NCI-H345 (cell line): ENCODE measurements at places on chromosomes 3 and 15.
A peak's percentile ranks its signal among the peaks of the same experiment; 100 is the strongest.

DNA sequence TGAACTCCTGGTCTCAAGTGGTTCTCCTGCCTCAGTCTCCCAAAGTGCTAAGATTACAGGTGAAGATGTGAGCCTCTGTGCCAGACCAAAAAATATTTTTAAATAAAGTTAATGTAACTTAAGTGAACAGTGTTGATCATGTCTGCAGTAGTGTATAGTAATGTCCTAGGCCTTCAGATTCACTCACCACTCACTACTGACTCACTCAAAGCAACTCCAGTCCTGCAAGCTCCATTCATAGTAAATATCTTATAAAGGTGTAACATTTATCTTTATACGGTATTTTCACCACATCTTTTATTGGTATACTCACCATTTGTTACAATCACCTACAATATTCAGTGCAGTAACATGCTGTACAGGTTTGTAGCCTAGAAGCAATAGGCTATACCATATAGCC lies 264.2 kb downstream of the ULK4 start:
- no peak for DNase-seq

DNA sequence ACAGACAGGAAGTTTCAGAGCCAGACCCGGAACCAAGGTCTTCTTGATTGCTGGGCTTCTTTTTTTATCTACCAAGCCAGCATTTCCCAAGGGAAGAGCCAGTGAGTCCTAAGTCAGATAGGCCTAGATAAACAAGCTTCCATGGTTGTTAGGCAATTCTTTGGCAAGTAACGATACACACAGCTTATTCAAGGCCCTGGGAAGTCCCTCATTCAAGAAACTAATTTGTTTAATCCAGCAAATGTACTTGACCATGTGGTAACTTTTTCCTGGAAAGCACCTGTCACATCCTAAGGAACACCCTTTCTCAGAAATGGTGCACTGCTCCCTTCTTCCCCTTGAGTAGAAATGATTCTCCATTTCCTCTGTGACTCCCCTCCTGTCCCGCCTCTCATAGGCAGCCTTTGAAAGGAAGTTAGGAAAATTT lies 209.9 kb downstream of the ITPR1 start:
- no peak for DNase-seq

DNA sequence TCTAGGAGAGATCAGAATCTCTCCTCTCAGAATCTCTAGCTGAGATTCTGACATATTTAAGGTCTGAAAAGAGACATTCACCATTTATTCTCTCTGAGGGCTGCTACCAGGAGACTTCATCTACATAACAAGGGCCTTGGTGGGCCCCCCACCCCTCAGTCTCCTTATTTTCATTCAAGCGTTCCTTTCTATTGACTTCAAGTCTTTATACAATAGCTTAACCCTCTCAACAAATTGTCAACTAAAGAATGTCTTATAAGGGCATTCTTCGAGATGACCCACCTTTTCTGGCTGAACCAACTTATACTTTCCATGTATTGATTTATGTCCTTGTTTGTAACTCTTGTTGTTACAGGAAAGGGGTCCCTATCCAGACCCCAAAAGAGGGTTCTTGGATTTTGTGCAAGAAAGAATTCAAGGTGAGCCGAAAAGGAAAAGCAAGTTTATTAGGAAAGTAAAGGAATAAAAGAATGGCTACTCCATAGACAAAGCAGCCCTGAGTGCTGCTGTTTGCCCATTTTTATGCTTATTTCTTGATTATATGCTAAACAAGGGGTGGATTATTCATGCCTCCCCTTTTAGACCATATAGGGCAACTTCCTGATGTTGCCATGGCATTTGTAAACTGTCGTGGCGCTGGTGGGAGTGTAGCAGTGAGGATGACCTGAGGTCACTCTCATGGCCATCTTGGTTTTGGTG lies 209.5 kb upstream of the ALCAM start:
- DNase-seq: no peak

GRCh38 chr3:172051957-172052354 lies 12.6 kb downstream of the FNDC3B start:
- DNase-seq: no peak

DNA sequence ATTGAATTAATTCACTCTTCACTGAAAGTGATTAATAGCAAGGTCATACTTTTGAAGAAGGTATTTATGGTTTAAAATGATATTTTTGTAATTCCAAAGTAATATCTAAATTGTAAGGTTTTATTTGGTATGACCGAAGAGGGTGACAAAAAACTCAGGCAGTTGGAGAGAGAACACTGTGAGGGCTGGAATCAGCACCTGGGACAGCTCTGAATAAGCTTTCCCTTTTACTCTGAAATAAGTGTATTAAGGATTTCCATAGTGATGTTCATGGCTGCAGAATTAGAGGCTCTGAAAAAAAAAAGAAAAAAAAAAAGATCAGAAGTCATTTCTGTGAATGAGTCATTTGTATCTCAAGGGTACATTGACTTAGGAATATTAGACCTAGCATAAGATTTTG lies 299.5 kb downstream of the IL5RA start:
- DNase-seq: no peak

DNA sequence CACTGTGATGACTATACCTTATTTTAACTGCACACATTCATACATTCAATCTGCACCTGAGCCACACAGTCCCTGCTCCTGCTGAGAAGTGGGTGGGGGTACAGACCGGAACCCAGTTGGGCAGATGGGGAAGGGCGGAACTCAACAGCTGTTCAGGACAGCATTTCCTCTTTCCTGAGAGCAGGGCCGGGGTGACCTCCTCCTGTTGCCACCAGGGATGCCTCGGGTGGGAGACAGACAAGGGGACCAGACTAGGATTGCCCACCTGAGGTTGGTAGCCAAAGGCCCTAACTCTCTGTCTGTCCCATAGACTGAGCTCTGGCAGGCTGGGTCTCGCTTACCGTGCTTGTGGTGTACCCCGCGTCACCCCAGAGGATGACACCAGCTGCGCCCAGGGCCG lies 3.9 kb downstream of the HYAL2 start:
- no peak for DNase-seq

GRCh38 chr3:186354100-186354499 lies 7.9 kb downstream of the DGKG start:
- DNase-seq: no peak

GRCh38 chr15:63052077-63052841 lies 9.7 kb downstream of the TPM1 start:
- no peak for DNase-seq

DNA sequence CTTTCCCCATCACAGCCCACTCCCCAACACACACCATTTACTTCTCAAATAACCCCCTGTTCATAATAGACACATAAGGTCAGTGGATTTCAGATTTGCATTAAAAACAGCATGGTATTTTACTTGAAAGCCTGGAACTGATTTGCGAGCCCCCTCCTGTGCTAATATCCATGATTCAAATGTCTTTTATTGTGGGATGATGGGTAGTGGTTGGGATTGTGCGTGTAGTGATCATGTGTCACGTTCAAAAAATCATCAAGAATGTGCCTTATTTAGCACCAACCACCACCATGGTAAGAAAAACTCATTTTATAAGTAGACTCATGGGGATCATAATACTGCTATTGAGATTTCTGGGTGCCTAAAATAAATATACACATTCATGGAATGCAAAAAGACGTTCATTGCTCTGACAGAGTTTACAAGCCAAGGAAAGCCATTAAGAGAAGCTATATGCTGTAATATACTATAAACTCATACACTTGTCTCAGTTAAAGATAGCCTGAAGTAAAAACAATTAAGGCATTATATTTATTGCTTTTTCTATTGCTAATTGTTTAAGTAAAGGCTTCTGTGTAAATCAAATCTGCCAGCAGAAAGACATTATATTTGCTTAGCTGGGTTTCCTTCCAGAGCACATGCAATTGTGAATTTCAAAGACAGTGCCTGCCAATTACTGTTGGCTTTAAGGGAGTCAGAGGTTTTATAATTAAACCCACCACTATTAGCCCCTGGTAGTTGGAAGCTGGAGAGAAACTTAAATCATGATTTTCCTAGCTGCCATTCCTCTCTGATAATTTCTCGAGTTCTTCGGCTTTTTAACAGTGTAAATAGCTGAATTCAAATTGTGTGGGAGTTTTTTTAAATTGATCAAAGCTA lies 4.0 kb downstream of the TRAT1 start:
- no peak for DNase-seq

- peak; percentile 84 for DNase-seq
Observed at GRCh38 chr3:32321095-32321790, 70.4 kb upstream of the CMTM7 start.

DNA sequence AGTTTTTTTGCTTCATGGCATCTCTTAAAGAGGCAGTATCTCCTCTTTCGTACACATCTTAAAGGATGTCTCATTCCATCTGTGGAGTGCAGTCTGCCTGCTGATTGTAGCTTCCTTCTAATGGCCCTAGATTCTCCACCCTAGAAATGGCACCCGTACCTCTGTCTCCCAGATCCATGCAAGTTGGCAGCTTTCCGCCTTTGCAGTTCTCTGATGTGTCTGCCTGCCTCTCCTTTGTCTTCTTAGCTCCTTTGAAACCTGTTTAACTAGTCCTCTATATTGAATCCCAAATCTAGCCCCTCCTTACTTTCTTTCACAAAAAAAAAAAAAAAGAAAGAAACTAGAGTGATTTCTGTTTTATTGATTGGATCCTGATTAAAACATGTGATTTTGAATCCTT lies 1025.0 kb downstream of the ZPLD1 start:
- no peak for DNase-seq

DNA sequence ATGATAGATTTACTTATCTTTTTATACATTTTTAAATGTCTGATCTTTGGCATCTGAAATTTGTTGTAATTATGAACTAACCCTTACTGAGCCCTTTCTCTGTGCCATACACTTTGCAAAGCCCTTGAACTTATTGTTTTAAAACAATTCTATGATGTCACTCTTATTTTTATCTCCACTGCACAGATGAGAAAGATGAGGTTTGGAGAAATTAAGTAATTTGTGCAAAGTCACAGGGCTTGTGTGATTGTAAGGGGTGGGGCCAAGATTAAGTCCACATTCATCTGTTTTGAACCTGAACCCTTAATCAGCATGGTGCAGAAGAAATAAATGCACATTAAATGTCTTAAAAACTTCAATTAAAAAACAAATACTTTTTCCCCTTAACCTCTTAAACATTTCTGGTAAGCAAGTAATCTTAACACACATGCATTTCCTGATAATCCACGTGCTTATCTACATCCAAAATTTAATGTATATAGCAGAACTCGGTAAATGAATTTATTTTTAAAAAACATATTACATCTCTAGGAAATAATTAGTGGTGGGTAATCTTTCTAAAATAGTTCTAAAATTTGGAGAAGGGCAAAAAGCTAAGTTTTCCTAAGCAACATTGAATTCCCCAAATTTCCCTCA lies 189.8 kb upstream of the TBC1D5 start:
- no peak for DNase-seq

DNA sequence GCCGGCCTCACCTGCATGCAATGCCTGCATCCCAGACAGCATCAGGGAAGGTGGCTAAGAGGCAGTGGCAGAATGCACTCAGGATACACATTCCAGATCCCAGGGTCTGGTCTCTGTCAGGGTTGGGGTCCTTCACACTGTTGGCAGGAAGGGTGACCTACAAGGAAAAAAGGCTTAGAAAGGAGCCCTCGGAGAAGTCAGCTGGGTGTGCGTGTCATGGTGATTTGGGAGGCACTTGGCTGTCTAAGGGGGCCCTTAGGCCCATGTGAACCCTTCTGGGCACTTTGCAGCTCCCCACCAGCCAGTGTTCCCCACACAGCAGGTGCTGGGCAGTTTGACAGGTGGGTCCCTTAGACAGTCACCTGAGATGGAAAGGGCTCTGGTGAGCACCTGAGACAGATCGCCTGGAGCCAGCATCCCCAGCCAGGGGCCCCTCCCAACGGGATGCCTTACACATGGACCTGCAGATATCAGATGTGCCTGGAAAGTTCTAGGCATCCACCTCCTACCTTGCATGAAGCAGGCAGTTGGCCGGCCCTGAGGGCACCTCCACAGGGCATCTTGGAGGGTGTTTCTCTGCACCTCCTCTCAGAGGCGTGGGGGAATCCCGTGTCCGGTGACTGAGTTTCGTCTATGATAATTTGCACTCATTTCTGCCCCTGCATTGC lies 131.6 kb downstream of the LRRK1 start:
- no peak for DNase-seq

DNA sequence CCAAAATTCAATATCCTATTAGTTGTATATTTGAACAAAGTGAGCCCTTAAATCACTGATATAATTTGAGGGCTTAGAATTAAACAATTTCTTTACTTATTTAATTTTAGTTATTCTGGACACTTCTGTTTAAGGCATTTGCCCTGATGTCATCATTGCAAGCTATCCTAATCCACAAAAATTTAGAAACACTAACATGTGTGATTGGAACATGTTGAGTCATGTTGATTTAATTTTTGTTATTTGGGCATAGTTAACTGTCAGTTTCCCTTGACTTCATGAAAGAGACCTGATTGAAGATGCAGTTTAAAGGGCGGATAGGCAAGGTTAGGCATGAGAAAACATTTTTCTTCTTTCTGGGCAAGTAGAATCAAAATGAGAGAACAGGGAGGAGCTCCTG lies 682.6 kb downstream of the ROBO1 start:
- no peak for DNase-seq

GRCh38 chr15:100721758-100722550 lies 119.6 kb downstream of the ASB7 start:
- DNase-seq: peak; percentile 73

DNA sequence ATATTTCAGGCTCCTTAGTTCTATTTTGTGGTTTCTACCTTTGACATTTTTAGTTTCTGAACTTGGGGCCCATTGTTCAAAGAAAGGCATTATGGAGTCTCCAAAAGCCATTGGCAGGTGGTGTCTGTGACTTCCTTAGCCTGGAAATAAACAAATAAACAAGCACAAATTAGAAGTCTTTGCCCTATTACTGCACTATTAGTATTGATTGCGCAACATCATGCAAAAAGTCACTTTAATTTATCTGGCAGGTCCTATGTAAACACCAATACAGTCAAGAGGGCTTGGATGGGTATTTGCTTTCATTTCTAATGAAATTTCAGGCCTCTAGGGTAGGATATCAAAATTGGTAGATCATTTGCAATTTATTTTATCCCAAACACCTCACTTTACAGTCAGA lies 85.6 kb downstream of the LPP start:
- no peak for DNase-seq

- peak; percentile 22 for DNase-seq
Observed at GRCh38 chr15:60392601-60392985, 5.2 kb downstream of the ANXA2 start.

GRCh38 chr3:66392966-66393332 lies 107.9 kb downstream of the LRIG1 start:
- no peak for DNase-seq

DNA sequence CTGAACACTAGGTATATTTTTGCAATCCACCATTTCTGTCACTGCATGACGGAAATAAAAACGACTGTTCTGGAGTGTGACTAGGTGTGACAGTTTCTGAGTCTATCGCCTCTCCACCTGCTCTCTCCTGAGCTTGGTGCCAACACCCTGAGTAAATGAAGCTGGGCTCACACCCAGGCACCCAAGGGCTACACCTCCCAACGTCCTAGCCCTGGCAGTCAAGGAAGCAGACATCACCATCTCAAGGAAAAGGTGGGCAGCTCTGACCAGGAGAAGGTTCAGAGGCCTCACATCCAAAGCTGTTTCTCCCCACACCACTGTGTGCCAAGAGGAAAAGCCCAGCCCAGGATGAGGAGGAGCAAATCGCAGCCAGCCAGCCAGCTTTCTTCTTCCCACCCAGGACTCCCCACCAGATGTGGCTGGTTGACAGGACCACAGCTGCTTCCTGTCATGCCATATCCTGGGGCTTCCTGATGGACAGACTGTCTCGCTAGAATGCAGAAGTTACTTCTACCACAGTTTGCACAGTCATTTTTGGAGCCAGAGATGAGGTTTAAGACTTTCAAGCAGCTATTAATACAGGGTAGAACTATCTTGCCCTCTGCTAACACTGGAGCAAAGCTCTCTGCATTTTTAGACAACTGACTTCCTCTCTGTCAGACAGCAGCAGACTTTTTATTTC lies 3.3 kb downstream of the SCAMP2 start:
- DNase-seq: no peak

GRCh38 chr3:12766541-12766940 lies 7.5 kb upstream of the TMEM40 start:
- no peak for DNase-seq
